ENCODE measurements at places on chromosomes 6 and 20.

DNA sequence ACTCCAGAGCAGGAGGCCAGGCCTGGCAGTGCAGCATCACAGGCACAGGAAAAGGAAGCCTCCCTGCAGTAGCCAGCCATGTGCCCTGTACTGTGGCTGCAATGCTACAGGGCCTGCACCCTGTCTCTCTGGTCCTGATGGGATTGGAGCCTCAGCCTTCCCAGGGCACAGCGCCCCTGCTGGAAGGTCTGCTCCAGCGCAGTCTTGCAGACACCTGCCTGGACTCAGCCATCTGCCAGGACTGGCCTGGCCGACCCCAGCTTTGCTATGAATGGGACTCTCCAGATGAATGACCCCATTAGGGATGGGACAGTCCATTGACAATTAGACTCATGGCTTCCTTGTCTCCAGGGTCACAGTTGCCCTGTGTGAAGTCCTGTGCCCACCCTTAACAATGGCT lies 251.6 kb downstream of the ERMARD start:
- no peak for DNase-seq

GRCh38 chr6:85679445-85680123 lies 36.9 kb upstream of the SYNCRIP start:
- DNase-seq = peak; percentile 23

DNA sequence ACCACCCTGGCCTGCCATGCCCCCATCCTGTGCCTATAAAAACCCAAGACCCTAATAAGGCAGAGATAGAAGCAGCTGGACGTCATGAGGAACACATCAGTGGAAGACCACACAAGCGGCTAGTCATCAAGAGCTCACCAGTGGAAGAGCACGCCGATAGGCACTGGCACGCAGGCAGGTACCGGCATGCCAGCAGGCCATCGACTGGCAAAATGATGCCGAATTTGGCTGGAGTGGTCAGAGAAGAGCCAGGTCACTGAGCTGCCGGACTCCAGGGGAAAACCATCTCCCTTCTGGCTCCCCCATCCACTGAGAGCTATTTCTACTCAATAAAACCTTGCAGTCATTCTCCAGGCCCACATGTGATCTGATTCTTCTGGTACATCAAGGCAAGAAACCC lies 227.6 kb upstream of the EXOC2 start:
- DNase-seq = no peak

GRCh38 chr6:4208158-4208557 lies 72.8 kb upstream of the ECI2 start:
- DNase-seq = no peak

- DNase-seq = no peak
Observed at GRCh38 chr6:108673153-108673552, 112.4 kb downstream of the FOXO3 start.

DNA sequence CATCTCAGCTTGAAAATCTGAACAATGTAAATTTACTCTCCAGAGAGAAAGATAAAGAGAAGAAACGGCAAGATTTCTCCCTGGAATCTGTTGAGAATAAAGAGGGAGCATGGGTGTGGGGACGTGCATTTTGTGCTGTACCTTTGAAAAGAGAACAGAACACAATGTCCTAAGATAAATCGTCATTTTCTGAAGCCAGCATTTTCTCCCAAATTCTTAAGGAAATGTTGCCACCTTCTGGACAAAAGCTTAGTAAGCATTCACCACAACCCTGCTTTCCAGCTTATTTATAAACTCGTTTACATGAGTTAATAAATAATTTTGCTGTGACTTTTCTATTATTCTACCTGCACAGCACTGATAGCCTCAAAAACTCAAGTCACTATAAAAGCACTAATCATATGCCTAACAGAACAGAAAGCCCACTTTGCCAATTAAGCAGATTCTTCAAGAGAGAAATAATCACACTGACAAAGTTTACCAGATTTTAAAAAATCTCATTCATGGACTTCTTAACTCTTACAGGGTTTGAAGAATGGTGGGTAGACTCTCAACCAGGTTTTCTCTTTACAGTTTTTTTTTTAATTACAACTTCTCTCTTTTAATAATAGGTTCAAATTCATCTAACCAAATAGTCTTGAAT lies 155.8 kb downstream of the MBOAT1 start:
- peak; percentile 0 for DNase-seq

DNA sequence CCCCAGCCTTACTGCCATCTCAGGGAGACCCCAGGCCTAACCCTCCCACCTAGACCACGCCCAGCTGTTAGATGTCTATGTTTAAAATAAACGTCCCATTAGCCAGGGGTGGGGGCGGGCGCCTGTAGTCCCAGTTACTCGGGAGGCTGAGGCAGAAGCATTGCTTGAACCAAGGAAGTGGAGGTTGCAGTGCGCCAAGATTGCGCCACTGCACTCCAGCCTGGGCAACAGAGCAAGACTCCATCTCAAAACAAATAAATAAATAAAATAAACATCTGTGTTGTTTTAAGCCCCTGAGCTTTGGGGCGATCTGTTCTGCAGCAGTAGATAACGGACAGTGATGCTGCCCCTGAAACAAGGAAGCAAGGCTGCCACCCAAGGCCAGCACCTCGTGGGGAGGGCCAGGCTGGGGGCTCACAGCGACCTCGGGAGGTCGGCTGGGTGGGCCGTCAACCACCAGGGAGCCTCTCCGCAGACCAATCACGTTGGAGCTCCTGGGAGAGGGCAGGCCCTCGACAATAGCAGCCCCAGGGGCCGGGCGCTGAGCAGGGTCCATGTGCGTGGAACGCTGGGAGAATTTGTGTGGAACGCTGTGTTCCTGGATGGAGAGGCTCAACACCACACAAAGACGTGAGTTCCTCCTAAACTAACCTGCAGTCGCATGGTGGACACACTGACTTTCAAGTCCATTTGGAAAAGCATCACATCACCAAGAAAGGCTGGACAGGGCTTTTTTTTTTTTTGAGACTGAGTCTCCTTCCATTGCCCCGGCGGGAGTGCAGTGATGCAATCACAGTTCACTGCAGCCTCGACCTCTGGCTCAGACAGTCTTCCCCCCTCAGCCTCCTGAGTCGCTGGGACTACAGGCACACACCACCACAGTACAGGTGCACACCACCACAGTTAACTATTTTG lies 1.0 kb upstream of the HELZ2 start:
- peak; percentile 11 for DNase-seq

GRCh38 chr6:129329678-129330077 lies 380.3 kb downstream of the ARHGAP18 start:
- no peak for DNase-seq

GRCh38 chr6:21847711-21848480 lies 254.3 kb downstream of the SOX4 start:
- DNase-seq = no peak

DNA sequence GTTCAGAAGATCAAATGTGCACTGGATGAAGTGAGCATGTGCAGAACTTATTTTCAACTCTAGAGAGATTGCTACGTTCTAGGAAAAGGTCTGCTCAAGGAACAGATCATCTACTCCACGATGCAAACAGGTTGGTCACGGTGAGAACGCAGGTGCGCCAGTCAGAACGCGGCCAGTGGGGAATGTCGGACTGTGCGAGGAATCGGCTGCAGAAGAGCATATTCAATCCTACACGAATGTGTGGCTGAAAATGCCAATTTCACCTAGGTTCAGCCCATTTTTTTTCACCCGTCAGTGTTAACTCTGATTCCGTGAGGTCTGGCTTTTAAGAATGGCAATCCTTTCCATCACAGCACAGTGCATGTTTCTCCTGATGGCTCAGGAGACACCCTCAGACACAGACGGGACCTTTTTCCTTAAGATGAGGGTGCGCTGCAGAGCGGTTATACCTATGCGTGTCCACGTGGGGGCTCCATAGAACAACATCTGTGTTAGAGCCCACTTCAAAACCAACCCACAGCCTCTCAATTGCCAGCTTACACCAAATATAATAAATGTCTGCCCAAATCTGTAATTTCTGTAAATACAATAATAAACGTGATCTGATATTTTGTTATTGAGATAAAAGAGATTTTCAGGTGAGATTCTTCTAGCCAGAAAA lies 250.4 kb downstream of the FOXA2 start:
- DNase-seq = peak; percentile 57

GRCh38 chr6:104484626-104485025 lies 375.1 kb downstream of the HACE1 start:
- no peak for DNase-seq

GRCh38 chr6:124090491-124090890 lies 286.8 kb downstream of the NKAIN2 start:
- DNase-seq = no peak

DNA sequence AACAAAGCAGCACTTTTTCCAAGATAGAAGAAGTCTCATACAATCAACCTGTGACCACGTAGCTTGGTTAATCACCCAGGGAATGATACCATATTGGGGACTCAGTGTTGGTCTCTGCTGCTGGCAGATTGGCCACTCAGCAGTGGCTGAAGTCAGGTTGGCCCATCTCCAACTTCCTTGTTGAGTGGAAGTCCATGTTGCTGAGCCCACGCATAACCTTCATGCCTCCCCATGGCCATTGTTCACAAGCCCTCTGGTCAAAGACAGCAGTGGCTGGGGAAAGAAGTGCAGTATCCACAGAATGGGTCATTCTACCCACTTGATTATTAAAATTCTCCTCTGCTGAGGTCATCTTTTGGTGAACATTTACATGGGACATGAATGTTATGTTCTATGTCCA lies 38.5 kb downstream of the PKIB start:
- no peak for DNase-seq

DNA sequence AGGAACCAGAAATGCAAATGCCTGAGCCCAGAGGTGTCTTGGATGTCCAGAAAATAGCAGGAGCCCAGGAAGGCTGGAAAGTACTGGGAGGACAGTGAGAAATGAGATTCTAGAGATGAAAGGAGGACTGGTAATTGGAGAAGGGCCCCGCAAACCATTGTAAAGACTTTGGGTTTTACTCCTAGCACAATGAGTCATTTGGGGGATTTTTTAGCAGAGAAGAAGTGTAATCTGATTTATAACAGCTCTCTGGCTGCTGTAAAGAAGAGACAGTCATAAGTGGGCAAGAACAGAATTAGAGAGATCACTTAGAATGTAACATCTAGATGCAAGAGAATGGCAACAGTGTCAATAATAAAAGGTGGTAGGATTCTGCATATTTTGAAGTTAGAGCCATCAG lies 40.2 kb downstream of the SLC35F1 start:
- no peak for DNase-seq

- DNase-seq = no peak
Observed at GRCh38 chr6:170443151-170443662, 109.9 kb downstream of the PSMB1 start.

- DNase-seq = peak; percentile 27
Observed at GRCh38 chr6:164045082-164045481, 630.6 kb downstream of the QKI start.

DNA sequence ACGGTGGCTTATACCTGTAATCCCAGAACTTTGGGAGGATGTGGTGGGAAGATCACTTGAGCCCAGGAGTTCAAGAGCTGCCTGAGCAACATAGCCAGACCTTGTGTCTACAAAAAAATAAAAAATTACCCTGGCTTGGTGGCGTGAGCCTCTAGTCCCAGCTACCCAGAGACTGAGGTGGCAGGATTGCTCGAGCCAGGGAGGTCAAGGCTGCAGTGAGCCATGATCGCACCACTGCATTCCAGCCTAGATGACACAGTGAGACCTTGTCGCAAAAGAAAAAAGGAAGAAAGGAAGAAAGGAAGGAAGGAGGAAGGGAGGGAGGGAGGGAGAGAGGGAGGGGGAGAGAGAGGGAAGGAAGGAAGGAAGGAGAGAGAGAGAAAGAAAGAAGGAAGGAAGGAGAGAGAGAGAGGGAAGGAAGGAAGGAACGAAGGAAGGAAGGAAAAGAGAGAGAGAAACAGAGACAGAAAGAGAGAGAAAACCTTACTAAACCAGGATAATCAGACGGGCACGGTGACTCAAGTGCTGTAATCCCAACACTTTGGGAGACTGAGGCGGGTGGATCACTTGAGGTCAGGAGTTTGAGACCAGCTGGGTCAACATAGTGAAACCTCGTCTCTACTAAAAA lies 10.9 kb upstream of the PNRC1 start:
- DNase-seq = no peak

DNA sequence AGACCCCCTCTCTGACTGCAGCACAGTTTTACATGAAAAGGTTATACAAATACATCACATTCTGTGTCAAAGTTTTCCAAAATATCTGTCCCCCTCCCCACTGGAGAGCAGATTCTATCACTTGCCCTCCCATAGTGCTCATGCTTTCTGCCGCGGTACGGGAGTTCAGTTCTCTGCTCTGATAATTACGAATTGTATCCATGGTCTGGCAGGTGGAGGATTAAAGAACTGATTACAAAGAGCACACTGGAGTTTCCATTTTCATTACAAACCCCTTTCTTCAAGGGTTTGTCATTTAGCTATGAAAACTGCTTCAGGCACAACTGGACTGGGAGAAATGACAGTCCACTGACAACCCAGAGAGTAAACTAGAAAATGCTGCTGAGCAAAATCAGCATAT lies 166.0 kb downstream of the PDSS2 start:
- no peak for DNase-seq

DNA sequence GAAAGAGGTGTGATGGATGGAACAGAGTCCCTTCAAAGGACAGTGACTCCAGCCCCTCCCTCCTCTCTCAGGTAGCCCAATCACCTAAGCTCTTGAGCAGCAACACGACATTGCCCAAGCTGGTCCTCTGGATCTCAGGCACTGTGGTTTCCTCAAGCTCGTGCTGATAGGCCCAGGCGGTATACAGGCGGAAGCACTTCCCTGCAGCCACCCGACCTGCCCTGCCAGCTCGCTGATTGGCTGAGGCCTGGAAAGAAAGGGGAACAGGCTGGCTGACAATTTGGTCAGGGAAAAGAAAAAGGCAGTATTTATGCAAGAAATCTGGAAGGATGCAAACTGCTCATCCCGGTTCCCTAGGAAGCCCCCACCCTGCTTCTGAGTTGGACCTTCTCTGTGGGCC lies 9.6 kb downstream of the C6orf136 start:
- DNase-seq = peak; percentile 91

DNA sequence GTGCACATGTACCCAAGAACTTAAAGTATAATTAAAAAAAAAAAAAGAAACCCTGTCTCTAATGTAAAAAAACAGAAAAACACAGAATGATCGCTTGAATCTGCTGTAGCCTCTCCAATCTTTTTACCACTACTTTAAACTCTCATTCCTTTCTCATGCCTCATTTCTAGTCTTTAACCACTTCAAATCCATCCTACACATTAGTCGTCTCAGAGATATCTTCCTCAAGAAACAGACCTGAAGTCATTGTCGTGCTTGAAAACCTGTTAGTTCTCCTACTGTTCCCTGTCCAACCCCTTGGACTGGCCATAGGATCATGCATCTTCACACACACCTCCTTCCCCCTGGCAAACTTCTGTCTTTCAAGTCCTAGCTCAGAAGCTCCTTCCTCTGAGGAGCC lies 112.1 kb upstream of the BCLAF1 start:
- DNase-seq = no peak

- DNase-seq = no peak
Observed at GRCh38 chr6:99780556-99780885, 173.9 kb downstream of the PRDM13 start.

- DNase-seq = no peak
Observed at GRCh38 chr20:53154540-53154939, 182.4 kb downstream of the TSHZ2 start.

All from MV-4-11 (cell line).